ENCODE measurements at places on chromosomes 2 and 18.

DNA sequence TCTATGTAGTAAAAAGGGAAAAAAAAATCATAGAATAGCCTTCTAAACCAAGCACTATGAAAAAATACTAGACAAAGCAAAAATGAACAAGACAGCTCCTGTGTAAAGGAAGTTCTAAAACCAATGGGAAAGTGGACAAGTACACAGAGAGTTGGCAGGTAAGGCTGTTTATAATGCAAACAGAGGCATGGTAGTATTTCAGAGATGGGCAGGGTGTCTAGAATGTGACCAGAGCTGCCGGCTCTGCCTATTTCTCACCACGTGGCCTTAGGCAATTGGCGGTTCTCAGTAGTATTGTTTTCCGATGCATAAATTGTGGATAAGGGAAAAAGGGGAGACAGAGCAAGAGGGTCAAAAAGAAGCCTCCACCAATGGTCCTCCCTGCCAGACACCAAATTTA, 173.6 kb downstream of the ANKRD30B start:
- DNase-seq, result no peak

GRCh38 chr2:7116511-7116910, 199.3 kb downstream of the RNF144A start:
- no peak for DNase-seq

DNA sequence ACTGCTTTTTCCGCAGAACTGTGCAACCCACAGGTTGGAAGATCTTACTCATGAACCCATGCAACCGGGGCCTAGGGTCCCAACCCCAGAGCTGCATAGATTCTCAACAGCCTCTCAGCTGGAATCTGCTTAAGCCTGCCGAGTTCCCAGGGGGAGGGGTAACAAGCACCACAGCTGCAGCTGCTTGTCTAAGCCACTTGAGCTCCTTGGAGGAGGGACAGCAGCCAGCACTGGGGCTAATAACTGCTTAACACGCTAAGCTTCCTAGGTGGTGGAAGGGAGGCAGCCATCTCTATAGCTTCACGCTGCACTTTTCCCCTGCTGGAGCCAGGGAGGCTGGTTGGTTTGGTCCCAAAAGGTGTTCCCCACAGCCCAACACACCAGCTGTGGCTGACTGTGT, 311.6 kb downstream of the DSC3 start:
- no peak for DNase-seq

GRCh38 chr2:145383961-145384360, 864.0 kb upstream of the ZEB2 start:
- DNase-seq, result no peak

GRCh38 chr18:49701190-49701589, 112.1 kb downstream of the ACAA2 start:
- no peak for DNase-seq

DNA sequence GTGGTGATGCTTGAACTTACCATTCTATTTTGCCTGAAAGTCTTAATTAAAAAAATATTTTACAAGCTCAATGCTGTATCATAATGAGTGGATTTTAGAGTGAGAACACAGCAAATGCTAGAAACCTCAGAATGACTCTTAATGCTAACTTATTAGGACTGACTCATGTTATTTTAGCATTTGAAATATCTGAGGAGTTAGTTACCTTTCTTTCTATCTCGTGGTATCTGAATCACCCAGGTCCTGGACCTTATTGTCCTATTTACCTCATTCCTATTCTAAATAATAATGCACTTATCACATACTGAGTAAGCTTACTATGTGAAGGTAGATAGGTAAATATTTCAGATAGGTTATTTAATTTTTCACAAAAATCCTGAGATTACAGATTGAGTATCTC, 70.7 kb downstream of the SOS1 start:
- DNase-seq, result no peak

- DNase-seq, result no peak
Observed at GRCh38 chr2:39437522-39438296, 624 bp upstream of the MAP4K3 start.

GRCh38 chr18:29087616-29088246, 910.8 kb upstream of the CDH2 start:
- no peak for DNase-seq

- DNase-seq, result no peak
Observed at GRCh38 chr18:36947820-36948348, 119.0 kb downstream of the KIAA1328 start.

GRCh38 chr2:3298191-3298590, 79.4 kb downstream of the EIPR1 start:
- no peak for DNase-seq

DNA sequence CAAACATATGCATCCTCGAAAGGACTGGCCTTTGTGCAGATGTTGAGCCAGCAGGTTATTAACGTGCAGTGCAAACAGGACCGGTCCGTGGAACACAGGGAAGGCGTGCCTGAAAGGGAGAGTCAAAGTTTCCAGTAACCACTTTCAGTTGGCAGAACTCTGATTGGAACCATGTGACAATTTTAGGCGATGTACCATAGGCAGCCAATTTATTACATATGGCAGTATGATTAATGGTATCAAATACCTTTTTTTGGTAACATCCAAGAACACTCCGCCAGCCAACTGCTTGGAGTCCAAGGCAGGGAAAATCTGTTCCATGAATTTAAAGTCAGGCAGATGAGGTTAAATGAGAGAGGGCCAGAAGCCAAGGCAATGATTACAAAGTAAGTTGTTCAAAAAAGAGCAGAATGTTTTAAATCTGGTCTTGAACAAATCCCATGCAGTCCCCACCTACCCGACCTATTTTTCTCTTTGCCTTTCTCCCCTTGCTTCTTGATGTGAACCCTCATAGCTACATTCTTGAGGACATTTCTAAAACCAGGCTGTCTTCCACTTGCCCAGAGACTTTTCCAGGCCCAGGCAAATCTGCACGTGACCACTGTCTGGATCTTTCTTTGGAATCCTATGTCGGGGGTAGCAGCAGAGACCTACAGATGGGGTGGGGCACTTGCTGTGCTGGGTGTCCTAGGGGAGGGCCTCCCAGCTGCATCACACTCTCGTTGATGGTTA, 351.7 kb downstream of the HRH4 start:
- no peak for DNase-seq

DNA sequence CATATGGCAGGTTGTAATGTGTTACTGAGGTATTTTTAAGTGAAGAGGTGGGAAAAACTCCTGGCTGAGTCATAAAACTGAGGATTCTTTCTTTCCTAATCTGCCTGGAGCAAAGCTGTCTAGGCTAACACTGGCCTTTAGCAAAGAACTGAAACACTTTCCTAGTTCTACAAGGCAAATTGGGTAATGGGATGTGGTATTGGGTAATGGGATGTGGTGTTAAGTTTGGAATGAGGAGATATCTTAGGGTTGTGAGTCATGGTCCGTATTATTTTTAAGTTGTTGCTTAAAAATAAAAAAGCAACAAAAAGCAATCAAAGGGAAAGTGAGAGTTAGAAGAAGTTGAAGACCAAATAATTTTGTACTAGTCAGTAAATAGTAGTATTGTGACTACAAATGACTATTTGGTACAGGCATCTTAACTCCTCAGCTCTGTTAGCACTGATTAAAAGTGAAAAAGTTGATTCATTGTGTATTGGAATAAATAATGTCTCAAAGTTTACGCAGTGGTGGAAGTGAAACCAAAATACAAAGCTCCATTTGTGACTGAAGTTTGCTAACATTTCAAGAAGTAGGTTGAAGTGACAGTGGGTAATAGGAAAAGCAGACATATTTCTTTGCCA, 216.8 kb downstream of the CAMKMT start:
- no peak for DNase-seq

DNA sequence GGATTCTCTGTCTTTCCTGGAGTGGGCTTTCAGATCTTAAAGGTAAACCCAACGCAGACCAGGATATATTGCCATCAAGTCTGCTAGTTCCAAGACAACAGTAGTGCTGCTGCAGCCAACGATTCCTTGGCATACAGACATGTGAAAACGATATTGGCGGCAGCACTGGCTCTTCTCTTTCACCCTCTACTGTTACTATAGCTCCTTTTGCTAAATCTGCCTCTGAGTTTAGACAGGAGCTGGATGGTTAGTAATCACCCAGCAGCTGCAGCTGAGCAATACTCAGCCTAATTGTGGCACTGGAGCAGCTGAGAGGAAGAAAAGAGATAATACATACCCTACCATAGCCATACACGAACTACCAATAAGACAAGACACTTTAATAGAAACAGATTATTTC, 4.0 kb downstream of the YES1 start:
- DNase-seq, result no peak

GRCh38 chr2:29057006-29057405, 17.3 kb downstream of the PCARE start:
- no peak for DNase-seq

GRCh38 chr2:33273479-33273878, 203.0 kb upstream of the RASGRP3 start:
- DNase-seq, result no peak

All from omental fat pad (tissue), 4 donors.